Dermis blood vessel endothelial cell (primary cell): ENCODE measurements at places on chromosomes 12 and 14.

DNA sequence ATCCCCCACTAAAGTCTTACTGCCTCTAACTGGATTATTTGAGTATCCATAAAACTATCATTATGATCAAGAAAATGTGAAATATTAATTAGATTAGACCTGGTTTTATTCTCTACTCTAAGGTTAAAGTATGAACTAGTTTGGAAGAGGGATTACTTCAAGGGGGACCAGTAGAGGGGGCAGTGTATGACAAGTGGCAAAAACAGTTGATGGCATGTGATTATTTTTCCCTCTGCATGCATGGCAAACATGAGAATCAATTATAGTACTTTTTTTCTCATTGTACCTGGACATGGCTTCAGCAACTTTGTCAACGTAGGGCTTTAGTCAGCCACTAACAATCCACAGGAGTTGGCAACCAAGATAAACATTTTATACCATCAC lies 145.0 kb upstream of the SLC38A2 start:
- DNase-seq = peak; percentile 12

GRCh38 chr14:34374998-34375740 lies 86.9 kb downstream of the SPTSSA start:
- no peak for DNase-seq

- peak; percentile 84 for DNase-seq
These were observed 36.9 kb downstream of the ATP2A2 start for GRCh38 chr12:110317911-110318310.

DNA sequence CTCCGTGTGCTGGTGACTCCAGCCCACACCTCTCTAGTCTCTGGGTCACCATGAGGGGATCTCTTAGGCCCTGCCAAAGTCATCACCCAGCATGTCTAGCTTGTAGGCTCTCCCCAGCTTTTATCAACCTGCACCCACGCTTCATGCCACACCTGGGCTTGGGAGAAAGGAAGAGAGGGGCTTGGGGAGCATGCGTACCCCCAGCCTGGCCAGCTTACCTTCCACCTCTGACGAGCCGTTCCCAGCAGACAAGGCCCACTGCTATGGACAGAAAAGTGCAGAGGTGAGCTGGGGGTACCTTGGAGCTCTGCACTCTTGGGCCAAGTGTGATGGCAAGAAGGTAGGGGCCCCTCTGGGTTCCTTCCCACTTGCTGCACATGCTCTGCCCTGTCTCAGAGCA lies 1.7 kb downstream of the PGF start:
- no peak for DNase-seq

GRCh38 chr14:31027847-31028246 lies 1.7 kb upstream of the STRN3 start:
- no peak for DNase-seq

DNA sequence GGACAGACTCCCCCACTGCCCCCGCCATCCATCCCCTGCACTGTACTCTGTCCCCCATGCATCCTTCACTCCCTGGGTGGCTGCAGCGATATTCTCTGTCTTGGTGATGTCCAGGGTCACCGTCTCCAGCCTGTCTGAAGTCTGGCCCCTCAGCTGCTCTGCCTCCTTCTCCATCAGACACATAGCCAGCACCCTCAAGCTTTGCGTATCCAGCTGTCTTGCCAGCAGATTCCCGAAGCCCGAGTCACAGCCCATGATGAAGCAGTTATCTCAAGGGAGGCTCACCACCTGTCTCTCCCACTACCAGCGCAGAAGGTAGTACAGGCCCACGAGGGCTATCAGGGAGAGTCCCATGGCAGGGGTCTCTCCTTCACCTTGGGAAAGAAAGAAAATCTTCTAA lies 77.8 kb downstream of the HSD17B6 start:
- no peak for DNase-seq

DNA sequence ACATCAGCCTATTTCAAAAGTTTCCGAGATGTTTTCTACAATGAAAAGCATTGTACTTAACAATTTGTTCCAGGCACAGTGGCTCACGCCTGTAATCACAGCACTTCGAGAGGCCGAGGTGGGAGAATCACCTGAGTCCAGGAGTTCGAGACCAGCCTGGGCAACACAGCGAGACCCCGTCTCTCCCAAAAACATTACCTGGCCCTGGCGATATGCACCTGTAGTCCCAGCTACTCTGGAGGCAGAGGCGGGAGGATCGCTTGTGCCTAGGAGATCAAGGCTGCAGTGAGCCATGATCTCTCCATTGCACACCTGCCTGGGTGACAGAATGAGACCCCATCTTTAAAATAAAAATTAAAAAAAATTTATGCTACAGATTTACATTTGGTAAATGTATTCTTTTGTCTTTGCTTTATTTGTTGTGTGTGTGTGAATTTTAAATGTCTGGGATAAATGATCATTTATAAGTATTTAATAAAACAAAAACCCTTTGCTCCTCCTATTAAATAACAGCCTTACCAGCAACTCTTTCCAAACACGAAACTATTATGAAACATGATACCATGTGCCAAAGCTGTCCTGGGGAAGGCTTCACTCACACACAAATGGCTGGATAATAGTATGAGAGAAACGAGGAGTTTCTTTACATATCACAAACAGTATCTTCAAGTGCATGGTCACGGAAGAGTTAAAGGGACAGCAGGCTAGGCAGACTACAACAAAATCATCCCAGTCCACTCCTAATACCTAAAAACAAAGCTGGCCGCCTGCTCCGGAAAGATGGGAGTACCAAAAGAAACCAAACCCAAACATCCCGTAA lies 1.1 kb downstream of the ATXN3 start:
- no peak for DNase-seq

DNA sequence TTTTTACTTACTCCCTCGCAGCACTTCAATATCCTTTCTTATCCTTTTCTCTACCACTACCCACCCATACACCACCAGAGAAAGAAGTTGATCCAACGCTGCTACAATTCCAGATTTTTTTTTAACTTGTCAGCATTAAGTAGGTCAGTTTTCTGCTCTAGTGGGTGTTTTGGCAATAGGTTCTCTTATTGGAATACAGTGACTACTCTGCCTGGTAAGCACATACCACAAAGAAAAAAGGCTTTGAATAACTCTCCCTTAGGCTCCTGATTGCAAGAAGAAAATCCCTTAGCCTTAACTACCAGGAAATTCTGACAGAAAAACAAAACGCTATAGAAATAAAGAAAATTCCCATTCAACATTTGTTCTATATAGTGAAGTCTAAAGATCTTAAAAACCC lies 72.0 kb downstream of the NUMB start:
- no peak for DNase-seq

DNA sequence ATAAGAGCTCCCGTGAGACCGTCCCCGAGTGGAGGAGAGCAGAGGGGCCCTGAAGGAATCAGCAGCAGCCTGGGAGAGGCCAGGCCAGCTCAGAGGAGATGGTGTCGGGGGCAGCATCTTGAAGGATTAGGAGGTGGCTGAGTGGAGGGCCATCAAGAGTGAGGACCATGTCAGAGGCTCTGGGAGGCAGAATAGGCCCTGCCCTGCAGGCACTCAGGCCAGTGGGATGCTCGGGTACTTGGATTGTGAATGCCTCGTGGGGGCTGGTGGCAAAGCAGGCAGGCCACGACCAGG lies 47.7 kb downstream of the IL31 start:
- DNase-seq = no peak

DNA sequence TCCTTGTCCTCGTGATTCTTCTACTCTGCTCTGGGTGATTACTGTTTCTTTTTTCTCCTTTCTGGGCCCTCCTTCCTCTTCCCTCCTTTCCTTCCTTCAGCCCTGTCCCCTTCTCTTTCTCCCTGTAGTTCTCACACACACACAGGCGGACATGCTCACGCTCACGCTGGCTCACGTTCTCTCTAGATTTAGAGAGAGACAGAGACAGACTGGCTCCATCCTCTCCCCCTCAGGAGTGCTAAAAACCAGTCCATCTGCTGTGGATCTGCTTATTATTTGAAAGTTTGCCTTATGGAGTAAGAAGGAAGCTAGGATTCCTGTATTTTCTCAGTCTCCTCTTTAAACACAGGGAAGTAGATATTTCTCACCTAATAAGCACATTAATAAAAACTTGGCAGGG lies 48.1 kb downstream of the KCNA1 start:
- no peak for DNase-seq

- no peak for DNase-seq
These were observed 2.2 kb downstream of the PDZRN4 start for GRCh38 chr12:41190338-41190737.

DNA sequence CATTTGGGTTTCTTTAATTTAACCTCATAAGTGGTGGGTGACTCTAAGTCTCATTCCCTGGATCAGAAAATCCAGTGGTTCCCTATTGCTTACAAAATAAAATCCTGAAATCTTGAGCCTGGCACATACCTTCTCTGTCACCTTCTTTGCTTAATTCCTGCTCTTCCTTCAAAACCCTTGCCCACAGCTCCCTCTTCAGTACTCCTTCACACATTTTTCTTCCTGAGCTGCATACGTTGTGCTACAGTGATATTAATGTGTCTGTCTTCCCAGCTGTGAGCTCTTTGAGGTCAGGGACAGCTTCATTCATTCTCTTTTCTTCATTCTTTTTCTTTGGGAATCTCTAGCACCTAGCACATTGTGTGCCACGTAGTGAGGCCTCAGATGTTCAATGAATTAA lies 9.5 kb downstream of the TSPAN11 start:
- no peak for DNase-seq

- no peak for DNase-seq
These were observed 131.0 kb upstream of the AMIGO2 start for GRCh38 chr12:47210776-47211175.

GRCh38 chr14:74517731-74518130 lies 24.2 kb downstream of the ISCA2 start:
- DNase-seq = no peak

GRCh38 chr12:122681814-122682213 lies 21.3 kb downstream of the HCAR2 start:
- no peak for DNase-seq

GRCh38 chr14:54718046-54718445 lies 151.1 kb downstream of the SAMD4A start:
- no peak for DNase-seq

- DNase-seq = no peak
These were observed 31.2 kb upstream of the CHPT1 start for GRCh38 chr12:101666052-101666728.

DNA sequence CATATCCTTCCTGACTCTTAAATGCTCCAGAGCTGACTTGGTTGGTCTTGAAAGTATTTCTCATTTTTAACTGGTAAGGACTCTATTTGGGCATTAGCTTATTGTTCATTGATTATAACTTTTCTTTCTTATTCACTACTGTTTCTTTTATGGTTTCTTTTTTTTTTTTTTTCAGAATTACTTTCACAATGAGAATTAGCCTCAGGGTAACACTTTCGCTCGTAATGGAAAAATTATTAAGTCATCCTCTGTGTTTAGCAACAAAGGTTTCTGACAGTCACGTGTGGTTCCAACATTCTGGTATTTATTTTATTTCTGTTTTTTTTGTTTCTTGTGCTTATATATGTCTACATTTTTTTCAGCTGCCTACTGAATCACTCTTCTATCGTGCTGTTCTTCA lies 80.0 kb downstream of the METTL25 start:
- DNase-seq = no peak

DNA sequence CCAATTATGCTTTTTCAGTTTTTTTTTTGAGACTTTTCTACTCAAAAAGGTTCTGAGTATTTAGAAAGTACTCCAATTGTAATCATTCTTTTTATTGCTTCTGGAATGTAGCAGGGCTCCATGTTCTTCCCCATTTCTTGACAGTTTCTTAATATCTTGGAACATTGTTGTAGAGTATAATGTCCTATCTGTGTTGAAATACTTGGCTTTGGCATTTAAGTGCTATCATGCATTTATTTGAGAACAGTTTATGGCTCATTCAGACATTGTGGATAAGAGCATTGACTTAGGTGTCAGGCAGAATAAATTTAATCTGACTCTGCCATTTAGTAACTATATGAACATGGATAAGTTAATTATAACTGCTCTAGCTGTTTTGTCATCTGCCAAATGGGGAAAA lies 28.3 kb downstream of the ADIPOR2 start:
- no peak for DNase-seq

DNA sequence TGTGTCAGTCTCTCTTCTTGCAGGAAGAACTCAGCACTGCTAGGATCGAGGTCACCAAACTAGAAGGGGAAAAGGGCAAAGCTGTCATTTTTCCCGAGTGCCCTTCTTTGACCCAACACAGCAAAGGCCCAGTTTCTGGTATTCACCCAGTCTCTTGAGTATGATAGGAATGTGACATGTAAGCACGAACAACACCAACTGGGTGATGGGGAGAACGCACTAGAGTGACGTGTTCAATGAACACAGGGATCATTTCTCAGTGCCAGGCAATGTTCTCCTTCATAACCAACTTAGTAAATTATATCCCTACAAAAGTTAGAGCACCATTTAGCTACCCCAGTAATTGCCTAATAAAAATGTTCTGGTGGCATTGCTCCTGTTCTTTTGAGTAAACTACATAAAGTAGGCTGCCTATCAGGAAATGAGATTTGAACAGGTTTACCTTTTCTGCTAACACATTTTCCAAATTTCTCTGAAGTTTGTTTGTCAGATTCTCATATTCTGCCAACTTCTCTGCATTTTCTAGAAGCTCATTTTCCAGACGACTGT lies 64.5 kb downstream of the NIN start:
- DNase-seq = no peak

DNA sequence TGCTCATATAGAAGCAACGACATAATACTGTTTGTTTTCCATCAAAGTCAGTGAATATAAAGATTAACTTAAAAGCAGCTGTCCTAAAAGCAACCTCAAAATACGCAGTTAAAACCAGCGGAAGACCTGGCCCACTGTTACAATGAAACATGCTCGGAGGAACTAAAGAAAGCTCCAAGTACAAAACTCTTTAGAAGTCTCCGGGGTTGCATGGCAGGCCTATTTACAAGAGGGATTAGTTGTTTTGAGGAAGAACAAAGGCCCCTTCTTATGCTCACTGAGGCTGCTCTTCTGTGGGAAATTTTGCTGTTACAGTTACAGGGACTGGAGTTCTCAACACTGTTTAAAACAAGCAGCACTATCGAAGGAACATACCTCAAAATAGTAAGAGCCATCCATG lies 75.9 kb upstream of the C12orf71 start:
- DNase-seq = no peak

DNA sequence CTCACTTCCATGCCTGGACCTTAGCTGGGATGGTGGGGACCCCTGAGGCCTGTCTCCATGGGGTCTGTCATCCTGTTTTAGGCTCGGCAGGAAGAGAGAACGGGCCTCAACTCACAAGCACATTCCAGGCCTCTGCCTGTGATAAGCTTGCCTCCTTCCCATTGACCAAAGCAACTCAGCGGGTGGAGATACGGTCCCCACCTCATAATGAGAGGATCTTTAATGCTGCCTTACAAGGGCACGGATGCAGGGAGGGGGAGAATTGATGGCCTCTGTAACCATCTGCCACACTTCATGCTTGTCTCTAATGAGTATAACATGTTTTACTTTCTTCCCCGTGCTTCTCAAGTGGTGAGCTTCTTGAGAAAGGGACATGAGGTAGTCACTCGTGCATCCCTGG lies 50.0 kb downstream of the GLT1D1 start:
- DNase-seq = no peak

DNA sequence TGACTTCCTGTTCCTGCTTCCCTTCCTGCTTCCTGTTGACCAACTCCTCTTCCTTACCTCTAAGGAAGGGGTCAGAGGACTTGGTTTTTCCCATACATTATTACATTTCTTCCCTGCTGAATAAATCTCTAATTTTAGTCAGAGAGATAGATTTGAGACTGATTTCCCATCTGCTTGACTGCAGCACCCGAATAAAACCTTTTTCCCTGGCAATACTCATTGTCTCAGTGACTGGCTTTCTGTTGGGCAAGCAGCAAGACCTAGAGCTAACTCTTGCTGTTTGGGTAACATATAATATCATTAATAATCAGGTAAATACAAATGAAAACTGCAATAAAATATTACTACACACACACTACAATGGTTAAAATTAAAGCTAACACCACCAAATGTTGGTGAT lies 132.2 kb downstream of the FSCB start:
- no peak for DNase-seq

- no peak for DNase-seq
These were observed 98.3 kb downstream of the PDZRN4 start for GRCh38 chr12:41286426-41286825.
